ENCODE measurements at places on chromosomes 3 and 15.

- DNase-seq = no peak
Observed at GRCh38 chr15:33101036-33101435, 93.5 kb downstream of the FMN1 start.

GRCh38 chr3:102034639-102035451 lies 185.5 kb downstream of the NFKBIZ start:
- DNase-seq = no peak

DNA sequence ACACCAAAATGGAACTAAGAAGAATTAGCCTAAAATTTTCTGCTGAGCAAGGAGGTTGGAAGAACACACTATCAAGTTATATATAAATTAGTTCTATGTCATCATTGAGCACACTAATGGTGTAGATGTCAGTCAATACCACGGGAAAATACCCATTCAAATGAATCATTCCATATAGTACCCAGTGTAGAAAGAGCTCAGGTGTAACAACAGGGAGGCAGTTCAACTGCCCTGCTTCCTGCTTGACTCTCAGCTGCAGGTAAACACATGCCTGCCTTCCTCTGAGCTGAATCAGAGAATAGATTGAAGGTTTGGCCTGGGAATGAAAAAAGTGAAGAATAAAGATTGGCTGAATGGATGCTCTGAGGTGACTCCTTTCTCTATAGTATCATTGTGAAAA lies 1088.0 kb downstream of the AGBL1 start:
- peak; percentile 58 for DNase-seq

DNA sequence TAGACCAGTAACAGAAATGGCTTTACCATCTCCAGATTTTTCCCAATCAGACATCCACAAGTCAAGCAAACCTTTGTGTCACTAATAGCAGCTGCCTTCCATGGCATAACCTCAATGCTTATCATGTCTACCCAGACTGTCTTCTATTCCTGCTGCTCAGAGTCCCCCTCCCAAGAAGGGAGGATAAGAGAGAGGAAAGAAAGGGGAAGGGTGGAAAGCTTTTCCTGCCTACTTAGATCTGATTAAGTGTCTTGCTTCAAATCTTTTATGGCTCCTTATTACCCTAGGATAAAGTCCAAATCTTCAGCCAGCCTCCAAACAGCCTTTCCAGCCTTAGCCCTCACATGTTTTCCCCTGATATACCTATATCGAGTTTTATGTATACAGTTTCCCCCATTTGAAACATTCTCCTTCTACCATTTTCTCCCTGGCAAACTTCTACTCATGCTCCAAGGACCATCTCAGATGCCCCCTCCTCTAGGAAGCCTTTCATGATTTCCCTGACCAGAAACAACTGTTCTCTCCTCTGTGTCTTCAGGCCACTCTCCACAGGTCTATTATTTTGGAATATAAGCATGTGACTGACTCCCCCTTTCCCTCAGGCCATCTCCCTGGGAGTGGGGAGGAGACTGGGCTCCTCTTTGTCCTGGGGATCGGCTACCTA lies 7.9 kb upstream of the SSUH2 start:
- no peak for DNase-seq

- DNase-seq = no peak
Observed at GRCh38 chr3:1421577-1421976, 328.8 kb downstream of the CNTN6 start.

- no peak for DNase-seq
Observed at GRCh38 chr3:27349832-27350231, 19.4 kb downstream of the NEK10 start.

DNA sequence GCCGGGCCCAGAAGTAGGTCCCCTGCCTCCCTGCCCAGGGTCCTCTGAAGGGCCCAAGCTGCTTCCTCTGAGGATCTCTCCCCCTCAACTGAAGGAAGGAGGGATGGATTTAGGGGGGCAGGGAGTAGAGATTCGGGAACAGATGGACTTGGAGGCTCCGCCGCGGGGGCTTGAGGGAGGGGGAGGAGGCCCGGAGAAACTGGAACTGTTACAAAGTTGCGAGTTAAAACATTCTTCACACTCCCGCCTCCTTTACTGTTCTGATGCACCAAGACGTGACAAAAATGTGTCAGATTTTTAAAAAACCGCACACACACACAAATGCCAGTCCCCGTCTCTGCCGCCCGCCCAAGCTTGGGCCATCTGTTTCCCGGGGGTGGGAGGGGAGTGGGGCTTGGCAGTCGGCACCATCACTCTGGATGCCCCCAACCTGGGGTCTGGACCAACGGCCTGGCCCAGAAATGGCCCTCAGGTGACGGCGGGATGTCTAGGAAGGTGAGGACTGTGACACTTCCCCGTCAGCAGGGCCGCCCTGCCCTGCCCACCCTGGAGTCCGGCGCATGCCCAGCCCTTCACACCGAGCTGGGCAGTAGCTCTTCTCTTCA lies 25.0 kb upstream of the LINGO1 start:
- no peak for DNase-seq

DNA sequence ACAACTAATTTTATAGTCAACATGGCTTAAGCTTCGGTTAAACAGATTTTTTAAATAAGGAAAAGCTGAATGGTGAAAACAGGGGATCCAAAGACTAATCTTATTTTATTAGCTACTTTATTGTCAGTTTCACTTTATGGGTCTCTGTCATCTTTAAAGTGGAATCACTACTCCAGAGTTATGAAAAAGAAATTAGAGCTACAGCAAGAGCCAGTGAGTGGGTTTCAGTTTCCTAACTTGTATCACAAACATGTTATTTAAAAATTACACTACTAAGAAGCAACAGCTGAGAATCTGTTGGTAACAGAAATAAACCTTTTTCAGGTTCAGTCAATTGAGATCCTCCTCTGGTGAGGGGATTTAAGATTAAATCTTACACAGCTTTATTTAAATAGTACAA lies 10.0 kb downstream of the PHC3 start:
- DNase-seq = no peak

- no peak for DNase-seq
Observed at GRCh38 chr3:167859610-167860009, 124.1 kb downstream of the SERPINI1 start.

DNA sequence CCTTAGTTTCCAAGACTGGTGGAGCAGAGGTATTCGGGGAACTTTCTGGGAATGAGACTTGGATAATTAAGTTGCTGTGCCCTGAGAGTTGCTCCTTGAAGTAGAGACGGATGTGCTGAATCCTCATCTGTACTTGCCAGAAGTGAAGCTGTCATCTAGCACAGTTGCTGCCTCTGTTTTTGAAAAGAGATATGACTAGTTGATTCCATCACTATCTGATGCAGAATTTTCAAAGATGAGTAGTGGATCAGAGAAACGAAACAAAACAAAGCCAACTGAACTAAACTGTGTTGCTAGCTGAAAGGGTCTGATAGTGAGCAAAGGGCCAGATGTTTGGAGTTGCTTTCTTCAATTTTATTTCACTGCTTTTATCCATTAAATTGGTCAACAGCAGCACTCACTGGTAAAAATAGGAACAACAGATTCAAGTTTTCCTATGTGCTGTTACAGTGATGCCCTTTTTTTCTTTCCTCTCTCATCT lies 52.7 kb downstream of the MITF start:
- DNase-seq = no peak

- DNase-seq = no peak
Observed at GRCh38 chr3:124267406-124267805, 275.5 kb upstream of the ROPN1 start.

- no peak for DNase-seq
Observed at GRCh38 chr3:147049821-147050220, 356.5 kb downstream of the ZIC4 start.

DNA sequence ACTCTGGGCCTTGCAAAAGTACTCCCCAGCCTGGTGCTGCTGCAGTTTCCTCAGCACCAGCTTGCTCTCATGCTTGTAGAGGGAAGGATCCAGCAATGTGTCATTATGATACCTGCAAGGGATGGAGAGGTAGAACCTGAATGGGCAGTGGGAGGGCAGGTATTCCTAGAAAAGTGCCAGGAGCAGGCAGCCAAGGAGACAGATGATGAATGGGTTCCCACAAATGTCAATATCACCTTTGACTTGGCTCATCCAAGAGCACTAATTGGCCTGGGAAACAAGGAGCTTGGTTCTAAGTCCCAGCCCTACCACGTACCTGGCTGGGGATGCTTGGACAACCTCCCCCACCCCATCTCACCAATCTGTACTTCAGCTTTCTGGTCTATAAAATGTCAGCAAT lies 9.4 kb downstream of the CILP start:
- no peak for DNase-seq

DNA sequence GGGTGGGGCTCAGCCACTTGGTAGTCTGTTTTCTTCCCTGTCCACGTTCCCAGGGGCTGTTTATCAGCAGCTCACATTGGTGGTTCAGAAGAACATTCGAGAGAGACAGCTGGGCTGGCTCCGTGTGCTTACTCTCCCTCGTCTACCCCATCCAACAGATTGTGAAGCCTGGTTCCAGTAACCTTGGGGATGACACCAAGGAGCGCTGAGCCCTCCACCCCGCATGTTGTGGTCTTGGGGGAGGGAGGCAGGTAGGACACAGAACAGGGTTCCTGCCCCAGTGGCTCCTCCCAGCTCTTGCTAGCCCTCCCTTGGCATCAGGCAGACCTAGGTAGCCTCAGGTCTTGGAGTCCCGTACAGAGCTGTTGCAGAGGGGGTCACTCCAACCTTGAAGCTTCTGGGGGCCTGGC lies 33.1 kb downstream of the KLF13 start:
- DNase-seq = no peak

DNA sequence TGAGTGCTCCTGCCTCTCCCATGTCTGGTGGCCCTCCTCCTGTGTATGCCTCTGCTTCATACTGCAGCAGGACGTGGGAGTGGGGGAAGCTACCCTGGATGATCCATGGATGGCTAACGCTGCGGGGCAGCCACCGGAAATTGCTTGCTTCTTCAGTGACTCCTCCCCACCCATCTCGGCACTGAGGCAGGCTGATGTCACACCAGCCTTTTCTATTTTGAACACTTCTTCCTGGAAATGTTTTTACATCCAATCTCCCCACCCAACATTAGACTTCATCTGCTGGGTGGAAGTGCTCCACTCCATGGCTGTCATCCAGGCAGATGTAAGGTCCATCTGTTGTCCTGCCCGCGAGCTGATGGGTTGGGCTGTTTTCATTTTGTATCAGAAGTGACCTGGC lies 58.9 kb upstream of the MUC13 start:
- DNase-seq = no peak

DNA sequence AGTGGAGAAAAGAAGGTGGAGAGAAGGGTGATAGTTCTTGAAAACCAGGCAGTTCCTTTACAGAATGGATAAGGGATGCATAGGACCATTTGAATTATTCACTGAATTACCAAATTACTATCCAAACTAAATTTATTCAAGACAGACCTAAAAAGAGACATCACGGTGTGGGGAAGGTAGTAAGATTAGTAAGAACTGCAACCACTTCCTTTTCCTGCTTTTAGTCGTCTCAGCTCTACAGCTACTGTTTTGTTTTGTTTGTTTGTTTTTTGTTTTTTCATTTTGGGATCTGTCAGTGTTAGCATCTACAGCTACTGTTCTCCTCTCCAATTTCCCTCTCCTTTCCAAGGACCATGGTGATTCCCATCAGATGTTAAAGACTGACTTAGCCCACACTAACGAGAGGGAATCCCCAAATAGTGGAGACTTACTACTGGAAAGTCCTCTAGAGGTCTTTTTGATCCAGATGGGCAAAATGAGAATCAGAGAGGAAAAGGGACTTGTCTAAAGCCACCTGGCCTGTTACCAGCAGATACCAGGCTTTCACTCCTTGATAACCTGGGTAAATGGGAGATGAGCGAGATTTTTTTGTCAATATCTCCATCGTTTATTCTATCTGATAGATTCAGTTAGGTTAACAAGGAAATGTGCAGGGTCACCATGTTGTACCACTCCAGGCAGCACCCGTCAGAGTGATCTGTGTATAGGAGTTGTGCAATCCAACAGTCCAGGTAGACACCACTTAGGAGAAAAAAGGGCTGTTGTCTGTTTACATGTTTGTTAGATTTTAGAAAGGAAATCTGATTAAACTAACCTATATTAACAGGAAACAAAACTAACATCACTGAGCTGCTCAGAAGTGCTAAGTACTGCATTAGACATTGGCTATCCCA lies 6.0 kb downstream of the HCLS1 start:
- no peak for DNase-seq

DNA sequence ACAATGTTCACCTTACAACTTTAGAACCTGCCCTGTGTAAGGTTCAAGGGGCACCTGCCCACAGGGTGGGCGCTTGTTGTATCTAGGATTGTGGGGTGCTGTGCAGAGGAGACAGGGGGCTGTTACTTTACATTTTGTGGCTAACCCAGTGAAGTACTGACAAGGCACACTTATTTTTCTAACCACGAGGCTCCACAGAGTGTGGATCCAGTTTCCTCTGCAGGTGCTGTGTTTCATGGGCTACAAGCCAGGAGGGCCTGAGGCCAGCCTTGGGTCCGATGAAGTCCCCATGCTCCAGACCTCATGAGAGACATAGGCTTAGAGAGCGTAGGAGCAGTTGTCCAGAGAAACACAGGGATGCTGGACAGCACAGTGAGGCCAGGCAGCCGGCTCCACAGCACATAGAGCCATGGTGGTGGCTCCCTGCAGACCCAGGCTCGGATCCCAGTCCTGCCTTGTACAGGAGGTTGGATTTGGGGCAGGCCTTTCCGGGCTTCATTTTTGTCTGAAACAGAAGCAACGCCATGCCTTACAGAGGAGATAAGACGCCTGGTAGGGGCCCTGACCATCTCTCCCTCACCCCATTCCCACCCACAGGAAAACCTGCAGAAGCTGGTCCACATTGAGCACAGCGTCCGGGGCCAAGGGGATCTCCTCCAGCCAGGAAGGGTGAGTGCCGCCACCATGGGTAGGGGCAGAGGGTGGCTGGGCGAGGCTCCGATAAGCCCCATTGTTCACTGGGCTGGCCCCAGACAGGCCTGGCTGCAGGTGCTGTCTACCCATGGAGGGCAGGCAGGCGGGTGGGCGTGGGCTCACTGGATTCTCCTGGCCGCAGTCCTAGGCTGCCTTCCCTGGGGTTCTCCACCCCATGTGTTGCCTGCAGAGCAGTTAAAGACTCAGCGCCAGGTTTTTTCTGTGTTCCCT lies 40.1 kb upstream of the NR2C2 start:
- DNase-seq = no peak

DNA sequence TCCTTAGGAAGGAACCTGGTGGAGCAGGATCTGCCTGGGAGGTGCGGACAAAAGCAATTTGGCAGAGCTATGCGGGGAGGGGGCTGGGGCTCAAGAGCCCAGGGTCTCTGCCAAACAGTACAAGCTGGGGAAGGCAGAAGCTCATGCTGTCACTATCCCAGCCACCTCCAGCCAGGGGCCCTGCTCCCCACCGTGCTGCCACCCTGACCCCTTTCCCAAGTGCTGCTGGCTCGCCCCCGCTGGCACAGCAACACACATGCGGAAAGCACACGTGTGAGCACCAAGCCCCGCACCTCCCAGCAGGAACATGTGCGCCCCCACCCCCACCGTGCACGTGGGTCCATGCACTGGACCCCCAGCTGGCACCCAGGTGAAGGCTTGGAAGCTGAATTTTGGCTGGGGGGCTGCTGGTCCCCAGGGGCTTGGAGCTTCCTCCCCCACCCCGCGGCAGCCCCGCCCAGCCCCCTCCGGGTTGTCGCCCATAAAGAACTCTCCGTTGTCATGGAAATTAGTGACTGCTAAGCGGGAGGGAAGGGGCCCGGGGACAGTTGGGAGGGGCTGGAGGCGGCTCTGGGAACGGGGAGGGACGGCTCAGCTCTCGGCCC lies 742 bp downstream of the CAMKV start:
- no peak for DNase-seq

- no peak for DNase-seq
Observed at GRCh38 chr3:11570789-11571495, 72.8 kb downstream of the VGLL4 start.

- DNase-seq = no peak
Observed at GRCh38 chr3:103349760-103350159, 914.9 kb downstream of the ZPLD1 start.
